GM12878 (cell line): ENCODE measurements at places on chromosomes 4 and X. TPM values are rescaled to one million over a fixed set of nuclear protein-coding genes. Genes with fewer than 3 reads are reported as not detected.

GRCh38 chrX:69158166-69158980 is 6.9 kb downstream of the PJA1 start:
- no peak for DNase-seq

DNA sequence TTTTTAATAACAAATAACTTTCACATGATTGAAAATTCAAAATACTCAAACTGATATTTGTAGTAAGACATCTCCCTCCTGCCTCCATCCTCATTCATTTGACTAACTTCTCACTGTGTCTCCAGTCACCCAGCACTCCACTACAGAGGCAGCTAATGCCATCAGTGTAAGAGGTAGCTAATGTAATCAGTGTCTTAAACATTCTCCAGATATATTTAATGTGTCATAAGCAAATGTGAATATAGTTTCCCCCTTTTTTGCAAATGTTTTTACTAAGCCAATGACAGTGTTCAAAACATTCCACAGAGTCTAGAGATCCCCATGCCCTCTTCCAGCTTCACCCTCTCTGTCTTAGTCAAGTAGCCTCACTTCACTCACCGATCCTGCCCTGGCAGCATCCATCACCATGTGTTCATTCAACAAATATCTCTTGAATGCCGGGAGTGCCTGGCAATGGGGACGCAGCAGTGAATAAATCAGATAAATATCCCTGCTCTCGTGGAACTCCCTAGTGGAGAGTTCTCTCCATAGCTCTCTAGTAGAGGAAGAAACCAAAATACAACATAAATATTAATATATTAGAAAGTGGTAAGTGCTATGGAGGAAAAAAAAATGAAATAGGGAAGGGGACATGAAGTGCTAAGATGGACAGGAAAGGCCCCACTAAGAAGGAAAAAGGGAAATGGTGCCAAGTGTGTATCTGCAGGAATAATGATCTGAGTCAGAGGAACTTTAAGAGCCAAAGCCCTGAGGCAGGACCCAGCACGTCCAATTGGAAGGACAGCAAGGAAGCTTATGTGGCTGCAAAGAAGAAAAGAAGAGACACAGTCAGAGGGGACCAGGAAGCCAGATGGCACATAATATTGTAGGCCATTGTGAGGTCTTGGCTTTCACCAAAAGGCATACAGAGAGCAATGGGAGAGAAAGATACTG is 18.7 kb downstream of the SCFD2 start:
- DNase-seq = no peak

DNA sequence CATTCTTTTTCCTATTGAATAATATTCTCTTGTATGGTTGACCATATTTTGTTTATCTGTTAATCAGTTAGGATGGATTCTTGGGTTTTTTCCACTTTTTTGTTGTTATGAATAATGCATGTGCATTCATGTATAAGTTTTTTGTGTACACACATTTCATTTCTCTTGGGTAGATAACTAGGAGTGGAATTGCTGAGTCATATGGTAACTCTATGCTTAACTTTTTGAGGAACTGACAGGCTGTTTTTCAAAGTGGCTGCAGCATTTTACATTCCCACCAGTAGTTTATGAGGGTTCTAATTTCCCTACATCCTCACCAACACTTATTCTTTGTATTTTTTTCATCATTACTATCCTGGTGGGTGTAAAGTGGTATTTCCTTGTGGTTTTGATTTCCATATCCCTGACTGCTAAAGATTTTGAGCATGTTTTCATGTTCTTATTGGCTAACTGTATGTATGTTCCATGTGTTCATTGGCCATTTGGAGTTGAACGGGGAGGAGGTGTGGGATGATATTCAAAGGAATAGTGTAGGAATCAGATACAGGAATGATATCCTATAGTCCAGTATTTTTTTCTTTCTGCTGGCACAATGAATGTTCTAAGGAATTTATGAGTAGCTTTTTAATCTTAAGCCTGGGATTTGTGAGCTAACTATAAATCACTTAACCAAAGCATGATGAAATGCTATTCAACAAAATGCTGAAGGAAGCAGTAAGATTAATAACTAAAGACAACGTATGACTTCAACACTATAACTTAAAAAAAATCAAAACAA is 114.3 kb downstream of the AMELX start:
- no peak for DNase-seq

PPARGC1A gene
- 0.05 TPM in 1 of 2 replicates, not detected in the other for total RNA-seq

- no peak for DNase-seq
Observed at GRCh38 chrX:138791551-138791950, 80.0 kb upstream of the FGF13 start.

DNA sequence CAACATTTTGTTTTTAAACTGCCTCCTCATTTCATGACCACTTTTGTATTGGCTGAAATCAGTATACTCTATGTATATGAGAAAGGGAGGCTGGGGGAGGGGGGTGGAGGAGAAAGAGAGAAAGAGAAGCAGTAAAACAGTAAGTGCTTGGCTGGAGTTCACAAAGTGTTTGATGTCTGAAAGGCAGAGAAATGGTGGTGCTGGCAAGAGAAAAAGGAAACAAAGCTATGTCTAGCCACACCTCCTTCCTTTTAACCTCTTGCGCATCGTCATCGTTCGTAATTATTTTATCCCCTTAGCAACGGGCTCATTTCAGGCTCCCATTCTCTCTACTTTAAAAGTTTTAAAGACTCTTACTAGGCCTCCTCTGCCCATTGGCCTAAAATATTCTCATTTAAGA is 25.6 kb downstream of the RPA4 start:
- no peak for DNase-seq

KLF8 gene
- 1.4 and 1.9 TPM in 2 replicates for total RNA-seq

ATP2B3 gene
- not detected in 2 replicates for total RNA-seq

BTC gene
- total RNA-seq = not detected in 2 replicates

DNA sequence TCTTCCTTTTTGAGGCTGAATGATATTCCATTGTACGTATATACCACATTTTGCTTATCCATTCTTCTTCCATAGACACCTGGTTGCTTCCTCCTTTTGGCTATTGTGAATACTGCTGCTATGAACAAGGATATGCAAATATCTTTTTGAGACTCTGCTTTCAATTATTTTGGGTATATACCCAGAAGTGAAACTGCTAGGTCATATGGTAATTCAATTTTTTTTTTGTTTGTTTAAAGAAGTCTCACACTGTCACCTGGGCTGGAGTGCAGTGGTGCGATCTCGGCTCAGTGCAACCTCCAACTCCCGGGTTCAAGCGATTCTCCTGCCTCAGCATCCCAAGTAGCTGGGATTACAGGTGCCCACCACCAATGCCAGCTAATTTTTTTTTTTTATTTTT is 75.3 kb downstream of the METTL14 start:
- peak; percentile 25 for DNase-seq

STK32B gene
- not detected in 2 replicates for total RNA-seq

GRCh38 chr4:186739802-186740434 is 16.3 kb upstream of the FAT1 start:
- no peak for DNase-seq

STBD1 gene
- total RNA-seq = not detected in 2 replicates

GRCh38 chrX:136710325-136710951 is 62.5 kb downstream of the CD40LG start:
- no peak for DNase-seq

GAGE12E gene
- total RNA-seq = not detected in 2 replicates

DNA sequence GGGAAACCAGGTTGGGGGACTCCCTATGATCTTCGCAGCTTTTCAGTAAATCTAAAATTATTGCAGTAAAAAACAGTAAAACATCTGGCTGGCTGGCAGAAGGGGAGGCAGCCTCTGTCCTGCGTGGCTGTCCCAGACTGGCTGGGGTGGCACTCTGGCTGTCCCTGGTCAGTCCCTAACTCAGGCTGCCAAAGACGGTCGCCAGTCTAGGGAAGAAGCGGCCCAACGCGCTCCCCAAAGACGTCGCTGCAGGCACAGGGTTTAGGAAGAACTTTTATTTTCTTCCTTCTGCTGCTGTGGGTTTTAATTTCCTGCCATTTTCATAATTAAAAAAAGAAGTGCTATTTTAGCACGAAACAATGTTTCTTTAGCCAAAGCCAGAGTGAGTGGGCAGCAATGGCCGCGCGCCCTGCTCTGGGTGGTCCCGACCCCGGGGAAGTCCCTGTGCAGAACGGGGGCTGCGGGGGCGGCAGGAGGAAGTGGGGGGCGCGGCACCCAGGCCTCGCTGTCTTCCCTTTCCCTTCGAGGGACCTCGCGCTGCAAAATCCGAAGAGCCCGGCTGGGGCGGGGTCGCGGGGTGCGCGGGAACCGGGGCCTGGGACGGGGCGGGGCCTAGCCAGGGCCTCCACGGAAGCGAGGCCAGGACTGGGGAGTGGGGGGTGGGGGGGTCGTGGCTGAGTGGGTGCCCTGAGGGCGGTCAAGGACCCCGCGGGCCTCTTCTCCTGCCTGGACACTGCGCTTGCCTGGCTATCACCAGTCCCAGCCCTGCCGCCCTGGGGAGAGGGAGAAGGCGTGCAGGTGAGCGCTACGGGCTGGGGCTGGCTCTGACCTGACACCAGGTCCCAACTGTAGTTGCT is 6.3 kb upstream of the LETM1 start:
- no peak for DNase-seq

APBB2 gene
- total RNA-seq = 24.6 and 24.8 TPM in 2 replicates

CTAG1B gene
- not detected in 2 replicates for total RNA-seq

SRPK3 gene
- not detected in 2 replicates for total RNA-seq

GRCh38 chrX:19630776-19631707 is 115.7 kb upstream of the MAP3K15 start:
- DNase-seq = no peak

DNA sequence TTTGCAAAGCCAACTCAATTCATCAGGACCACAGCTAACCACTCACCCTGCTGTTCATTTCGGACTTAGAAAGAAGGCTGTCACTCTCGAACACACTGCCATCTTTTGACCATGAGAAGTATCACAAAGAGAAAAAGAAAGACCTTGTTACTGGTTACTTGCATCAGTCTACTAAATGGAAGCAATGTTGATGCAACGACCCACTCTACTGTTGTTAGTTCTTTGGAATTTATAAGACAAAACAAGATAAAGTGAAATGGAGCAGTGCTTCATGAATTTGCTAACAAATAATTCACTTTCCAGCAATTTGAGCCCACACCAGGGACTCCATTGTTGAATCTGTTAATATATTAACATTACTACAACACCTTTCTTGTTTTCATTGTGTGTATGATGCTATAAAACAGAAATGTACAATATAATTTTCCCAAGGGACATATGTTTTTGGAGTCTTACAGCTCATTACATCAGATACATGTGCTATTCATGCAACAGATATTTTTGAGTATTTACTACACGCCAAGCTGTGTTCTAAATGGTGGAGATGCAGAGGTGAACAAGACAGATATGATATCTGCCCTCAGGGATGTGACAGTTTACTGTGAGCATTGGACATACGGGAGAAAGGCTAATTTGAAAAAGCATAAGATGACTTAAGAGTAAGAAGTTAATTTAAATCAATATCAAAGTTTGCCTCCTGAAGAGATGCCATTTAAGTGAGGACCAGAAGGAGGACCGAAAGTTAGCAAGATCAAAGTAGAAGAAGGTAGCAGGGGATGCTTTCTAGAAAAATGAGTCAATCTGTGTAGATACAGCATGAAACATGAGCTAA is 87.2 kb downstream of the AREG start:
- DNase-seq = peak; percentile 8

GLRB gene
- total RNA-seq = not detected in 2 replicates

- no peak for DNase-seq
Observed at GRCh38 chr4:8045909-8046308, 106.2 kb upstream of the AFAP1 start.

DNA sequence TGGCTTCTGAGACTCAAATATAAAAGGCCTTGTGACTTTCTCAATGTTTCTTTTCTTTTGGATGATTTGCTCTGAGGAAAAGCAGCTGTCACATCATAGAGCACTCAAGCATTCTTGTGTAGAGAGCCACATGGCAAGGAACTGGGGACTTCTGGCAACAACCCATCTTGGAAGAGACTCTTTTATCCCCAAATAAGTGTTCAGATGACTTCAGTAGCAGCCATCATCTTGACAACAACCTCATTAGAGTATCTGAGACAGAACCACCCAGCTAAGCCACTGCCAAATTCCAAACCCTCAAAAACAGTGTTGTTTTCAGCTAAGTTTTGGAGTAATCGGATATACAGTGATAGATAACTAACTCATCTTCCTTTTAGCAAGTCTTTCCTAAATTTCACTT is 1431.7 kb upstream of the IGFBP7 start:
- DNase-seq = no peak

GRCh38 chr4:188697243-188697642 is 558.0 kb downstream of the TRIML1 start:
- no peak for DNase-seq
